ENCODE measurements at places on chromosomes 7 and 10.

DNA sequence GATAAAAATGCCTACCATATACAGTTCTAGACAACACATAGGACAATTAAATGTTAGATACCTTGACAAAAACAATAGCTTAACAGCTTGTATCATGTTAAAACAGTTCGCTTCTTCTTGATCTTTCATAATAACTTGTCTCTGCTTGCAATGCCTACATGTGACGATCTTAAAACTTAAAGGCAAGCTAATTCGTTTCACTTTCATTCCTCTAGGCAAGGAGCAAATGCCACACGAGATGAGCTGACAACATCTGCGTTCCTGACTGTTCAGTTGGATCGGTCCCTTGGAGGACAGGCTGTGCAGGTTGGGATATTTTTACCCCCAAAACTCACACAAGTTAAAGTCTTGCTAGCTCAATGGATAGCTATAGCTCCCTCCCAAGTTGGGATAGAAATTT, 51.6 kb upstream of the ARL4A start:
- DNase-seq, result peak; percentile 39

DNA sequence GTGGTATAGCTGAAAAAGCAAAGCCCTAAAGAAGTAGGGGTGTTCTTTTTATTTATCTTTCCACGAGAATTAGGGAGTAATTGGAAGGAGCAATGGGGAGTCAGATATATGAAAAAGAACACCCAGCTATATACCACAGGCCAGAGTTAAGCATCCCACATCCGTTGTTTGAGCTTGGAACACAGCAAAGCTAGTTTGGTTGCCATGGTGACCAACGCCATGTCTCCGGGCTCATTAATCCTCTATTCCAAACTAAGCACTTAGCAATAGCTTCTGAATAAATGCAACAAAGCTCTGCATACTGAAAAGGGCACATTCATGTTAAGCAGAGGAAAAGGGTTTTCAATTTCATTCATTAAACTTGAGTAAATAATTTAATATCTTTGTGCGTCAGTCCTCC, 23.5 kb downstream of the ASB4 start:
- no peak for DNase-seq

DNA sequence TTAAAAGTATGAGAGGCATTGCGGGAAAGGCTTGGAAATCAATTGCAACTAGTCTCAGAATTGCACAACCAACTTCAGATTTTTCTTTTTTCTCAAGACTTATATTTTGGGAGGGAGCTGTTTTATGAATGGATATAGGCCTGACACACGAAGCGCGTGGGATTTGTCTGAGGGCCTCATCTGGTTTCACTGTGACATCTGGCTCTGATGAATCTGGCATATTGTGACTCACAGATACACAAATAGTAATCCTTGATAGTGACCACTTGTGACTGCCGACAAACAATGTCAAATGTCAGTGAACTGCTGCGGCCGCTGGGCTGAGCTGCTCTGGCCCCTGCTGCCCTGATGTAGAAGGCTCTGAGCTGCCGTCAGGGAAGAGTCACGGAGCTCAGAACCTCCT, 655.1 kb downstream of the INHBA start:
- no peak for DNase-seq

DNA sequence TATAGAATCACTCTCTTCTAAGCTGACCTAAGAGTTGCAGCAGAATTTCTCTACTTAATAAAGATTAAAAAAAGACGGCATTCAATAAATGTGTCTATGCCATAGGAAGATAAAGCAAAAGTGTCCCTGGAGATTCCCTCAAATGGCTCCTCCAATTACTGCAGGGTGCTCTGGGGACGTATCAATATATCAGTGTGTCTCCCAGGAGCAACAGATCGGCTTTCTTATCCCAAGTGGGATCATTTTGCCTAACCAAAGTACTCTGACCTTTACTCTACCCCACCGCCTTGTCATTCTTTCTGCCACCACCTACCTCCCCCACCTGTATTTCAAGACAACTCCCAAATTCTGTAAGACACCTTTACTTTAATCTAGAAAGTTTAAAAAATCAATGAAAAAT, 202.0 kb upstream of the SEMA3C start:
- DNase-seq, result no peak

DNA sequence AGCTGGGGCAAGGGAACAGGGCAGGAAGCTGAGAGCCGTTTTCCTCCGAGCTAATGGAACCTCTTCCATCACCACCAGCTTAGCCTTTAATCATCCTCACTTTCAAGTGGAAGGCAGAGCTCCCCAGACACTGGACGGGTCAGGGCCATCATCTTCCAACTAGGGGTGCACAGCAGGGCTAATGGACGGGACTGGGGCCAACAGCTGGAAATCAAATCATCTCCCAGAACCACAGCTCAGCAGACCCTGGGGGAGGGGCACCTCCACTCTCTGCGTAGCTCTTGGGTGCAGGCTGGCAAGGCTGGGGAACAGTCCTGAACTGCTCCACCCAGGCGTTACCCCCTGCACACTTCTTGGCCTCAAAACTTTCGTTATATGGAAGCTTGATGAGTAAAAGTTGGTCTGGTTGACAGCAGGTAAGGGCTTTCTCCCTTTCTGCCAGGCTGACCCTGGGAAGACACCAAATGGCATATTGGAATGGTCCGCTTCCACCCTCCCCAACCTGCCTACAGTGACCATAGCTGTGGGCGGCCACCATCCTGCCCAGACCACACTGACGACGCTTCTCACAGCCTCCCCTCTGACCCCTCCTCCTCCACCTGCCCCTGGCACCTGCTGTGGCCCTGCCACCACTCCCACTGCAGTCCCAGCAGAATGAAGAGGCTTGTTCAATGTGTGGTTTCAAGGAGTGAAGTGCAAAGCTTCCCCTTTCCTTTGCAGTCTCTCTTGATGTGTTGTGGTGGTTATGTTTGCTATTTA, 51.7 kb upstream of the RET start:
- DNase-seq, result no peak

- DNase-seq, result no peak
Measured at GRCh38 chr10:1085258-1085657, 29.1 kb downstream of the WDR37 start.

GRCh38 chr7:157211690-157212089, 73.0 kb downstream of the UBE3C start:
- no peak for DNase-seq

DNA sequence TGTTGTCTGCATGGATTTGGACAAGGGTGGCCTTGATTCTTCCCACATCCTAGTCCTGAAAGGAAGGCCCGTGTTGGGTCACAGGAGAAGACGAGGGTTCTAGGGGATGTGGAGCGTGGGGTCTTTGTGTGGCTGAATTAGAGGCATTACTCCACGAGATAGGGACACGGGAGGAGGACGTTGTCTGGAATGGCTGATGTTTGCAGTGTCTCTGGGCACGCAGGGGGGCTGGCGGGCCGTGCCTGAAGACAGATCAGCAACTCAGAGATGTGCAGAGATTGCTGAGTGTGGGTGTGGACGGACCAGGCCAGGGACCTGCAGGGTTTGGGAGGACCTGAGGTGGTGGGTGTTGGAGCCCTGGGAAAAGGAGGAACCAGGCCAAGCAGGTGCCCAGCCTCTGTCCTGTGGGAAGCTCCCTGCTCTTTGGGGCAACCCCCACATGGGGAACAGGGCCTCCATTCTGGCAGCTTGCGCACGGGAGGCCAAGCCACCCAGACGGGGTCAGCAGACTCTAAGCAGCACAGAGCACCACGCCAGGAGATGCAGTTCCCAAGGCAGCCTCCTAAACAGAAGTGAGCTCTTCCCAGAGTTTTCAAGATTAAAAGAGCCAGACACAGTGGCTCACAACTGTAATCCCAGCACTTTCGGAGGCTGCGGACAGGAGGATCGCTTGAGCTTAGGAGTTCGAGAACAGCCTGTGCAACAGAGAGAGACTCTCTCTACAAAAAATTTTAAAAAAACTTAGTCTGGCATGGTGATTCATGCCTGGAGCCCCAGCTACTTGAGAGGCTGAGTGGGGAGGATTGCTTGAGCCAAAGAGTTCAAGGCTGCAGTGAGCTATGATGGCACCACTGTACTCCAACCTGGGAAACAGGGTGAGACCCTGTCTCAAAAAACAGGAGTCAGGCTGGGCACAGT, 71.0 kb upstream of the GTF2I start:
- no peak for DNase-seq

GRCh38 chr7:144090667-144091066, 4.6 kb downstream of the OR2A12 start:
- no peak for DNase-seq

GRCh38 chr10:70260734-70261133, 23.1 kb downstream of the NPFFR1 start:
- DNase-seq, result no peak

DNA sequence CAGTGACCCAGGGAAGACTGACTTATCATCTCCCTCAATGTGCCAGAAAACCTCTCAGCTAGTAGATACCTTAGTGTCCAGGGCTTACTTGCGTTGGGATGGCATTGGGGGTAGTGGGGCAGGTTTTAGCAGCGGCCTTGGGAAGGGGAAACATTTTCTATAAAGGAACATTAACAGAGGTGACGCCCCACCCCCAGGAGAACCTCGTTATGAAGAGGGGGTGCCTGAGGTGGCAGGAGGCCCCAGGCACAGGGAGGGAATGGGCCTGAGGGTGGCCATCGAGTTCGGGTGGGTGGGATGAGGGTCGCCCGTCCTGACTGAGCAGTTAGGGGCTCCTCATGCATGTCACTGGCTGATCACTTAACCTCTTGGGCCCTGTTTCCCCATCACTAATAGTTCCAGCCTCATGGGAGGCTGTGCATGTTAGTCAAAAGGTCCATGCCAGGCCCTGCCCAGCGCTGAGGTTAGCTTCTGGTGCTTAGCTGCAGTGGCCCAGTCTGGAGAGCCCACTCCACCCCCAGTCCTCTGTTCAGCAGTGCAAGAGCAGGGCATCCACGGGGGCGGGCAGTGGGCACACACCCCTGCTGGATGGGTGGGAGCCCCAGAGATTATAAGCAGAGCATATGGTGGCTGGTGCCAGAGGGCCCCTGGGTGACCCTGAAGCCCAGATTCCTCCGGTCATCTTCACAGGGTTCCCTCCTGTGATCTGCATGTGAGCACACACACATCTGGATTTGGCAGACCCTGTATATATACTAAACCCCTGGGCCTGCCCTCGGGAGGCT, 27.0 kb downstream of the UNC5B start:
- no peak for DNase-seq

GRCh38 chr7:38141187-38141586, 36.9 kb upstream of the STARD3NL start:
- no peak for DNase-seq

- DNase-seq, result no peak
Measured at GRCh38 chr7:82091126-82091684, 321.4 kb upstream of the HGF start.

DNA sequence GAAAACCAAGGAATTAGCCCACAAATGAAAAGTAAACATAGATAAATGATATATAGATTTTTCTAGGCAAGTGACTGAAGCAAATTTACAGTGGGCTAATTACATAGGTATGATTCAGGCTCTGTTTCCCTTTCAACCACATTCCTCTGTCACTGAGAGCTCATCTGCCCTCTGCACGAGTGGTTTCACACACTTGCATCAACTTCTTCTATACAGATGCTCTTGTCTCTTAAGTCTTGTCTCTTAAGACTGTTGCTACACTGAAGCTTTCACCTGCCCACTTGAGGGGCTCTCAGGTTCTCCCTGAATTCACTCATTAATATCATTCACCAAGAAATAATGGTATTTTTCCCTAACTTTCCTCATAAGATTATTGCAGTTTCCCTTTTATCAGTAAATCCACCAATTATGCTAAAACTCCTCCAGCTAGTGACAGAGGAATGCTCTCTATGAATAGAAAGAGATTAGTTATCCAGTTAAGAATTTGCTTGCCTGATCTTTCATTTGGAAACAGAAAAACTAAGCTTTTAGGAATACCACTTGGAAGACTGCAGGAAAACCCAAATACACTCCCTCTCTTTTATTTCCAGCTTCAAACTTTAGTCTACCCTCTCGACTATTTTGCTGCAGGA, 95.7 kb downstream of the ELAPOR2 start:
- no peak for DNase-seq

GRCh38 chr7:98278408-98278807, 3.1 kb upstream of the BRI3 start:
- no peak for DNase-seq

- DNase-seq, result no peak
Measured at GRCh38 chr10:48767373-48768143, 82.9 kb downstream of the WDFY4 start.

DNA sequence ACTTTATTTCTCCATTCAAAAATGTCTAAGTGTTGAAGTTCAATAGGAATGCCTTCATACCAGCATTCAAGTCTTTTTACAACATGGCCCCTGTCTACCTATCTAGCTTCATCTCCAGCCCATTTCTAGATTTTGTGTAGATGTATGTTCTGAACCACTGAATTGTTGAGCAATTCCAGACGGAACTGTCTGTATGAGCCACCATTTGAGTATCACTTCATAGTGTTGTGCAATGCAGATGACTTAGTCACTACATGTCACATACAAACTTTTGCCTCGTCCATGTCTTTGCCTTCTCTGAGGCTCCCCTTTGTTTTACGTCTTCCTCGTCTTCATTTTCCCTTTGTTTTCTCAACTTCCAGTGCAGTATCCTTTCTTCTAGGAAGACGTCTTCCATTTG, 118.1 kb downstream of the INHBA start:
- no peak for DNase-seq

DNA sequence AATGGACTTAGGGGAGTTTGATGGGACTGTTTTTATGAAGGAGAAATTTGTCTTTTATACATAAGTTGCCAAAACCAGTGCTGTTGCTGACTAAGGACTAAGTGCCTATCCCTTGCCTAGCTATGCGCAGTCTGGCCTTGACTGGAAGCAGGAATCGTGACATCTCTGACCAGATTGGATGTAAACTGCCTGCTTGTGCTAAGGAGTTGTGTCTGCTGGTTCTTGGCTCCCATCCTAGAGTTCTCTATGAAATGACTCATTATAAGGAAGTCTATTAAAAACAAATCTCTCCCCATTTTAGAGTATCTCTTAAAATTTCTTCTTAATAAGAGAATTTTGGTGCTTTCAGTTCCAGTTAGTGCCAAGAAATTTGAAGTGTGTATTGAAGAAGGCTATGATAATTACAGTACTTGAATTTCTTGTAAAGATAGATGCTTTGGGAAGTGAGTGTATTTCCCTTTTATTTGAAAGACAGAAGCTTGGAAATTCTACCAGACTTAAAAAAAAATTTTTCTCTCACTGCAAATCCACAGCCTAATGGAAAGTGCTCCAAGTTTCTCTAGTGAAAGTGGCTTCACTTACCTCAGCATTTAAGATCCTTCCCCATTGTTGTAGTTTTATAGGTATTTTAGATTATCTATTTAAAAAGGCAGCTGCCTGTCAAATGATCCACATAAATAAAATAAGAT, 77.6 kb downstream of the BICC1 start:
- DNase-seq, result no peak
